ENCODE measurements at places on chromosomes 16 and 17. TPM values are rescaled to one million over a fixed set of nuclear protein-coding genes. Genes with fewer than 3 reads are reported as not detected.

CPHXL2 gene
- total RNA-seq: not detected

CPSF4L gene
- total RNA-seq: not detected

TEKT5 gene
- not detected for total RNA-seq

NPIPB8 gene
- not detected for total RNA-seq

NKIRAS2 gene
- total RNA-seq: 42.1 TPM

TBC1D3C gene
- 0.69 TPM for total RNA-seq

TMEM219 gene
- 39.8 TPM for total RNA-seq

ELMO3 gene
- 0.97 TPM for total RNA-seq

LPCAT2 gene
- 0.69 TPM for total RNA-seq

TERB1 gene
- total RNA-seq: not detected

TSPAN10 gene
- total RNA-seq: 4.5 TPM

OR4D1 gene
- total RNA-seq: not detected

KRT33B gene
- not detected for total RNA-seq

VAT1L gene
- total RNA-seq: 1.7 TPM

CCL4L2 gene
- 0.63 TPM for total RNA-seq

MYH8 gene
- not detected for total RNA-seq

MYOCD gene
- total RNA-seq: 2.5 TPM

CAVIN1 gene
- total RNA-seq: 215 TPM

KREMEN2 gene
- 1.3 TPM for total RNA-seq

LRRC36 gene
- total RNA-seq: 0.36 TPM

Measured in Daoy (cell line).